ENCODE measurements at places on chromosomes 12 and 14.

- DNase-seq: no peak
These were observed 23.8 kb upstream of the PWP1 start for GRCh38 chr12:107661830-107662229.

DNA sequence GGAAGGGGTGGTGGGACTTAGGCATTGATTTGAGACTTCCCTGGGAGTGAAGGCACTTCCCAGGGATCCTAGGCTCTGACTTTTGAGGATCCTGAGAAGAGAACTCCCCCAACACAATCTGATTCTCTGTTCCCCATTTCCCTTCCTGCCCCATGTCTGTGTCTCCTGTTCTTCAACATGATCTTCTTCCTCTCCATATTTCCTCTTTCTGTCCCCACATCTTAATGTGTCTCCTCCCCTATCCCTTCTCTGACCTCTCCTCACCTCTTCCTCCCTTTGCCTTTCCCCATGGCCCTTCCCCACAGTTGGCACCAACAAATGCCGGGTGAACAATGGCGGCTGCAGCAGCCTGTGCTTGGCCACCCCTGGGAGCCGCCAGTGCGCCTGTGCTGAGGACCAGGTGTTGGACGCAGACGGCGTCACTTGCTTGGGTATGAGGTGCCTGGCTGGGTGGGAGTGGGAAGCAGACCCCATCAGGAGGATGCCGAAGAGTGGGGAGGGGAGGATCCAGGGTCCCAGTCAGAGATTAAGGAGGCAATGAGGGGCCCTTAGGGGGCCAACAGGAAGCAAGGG, 15.2 kb upstream of the LRP1-AS start:
- DNase-seq: no peak

GRCh38 chr12:108234158-108234557, 105.0 kb downstream of the CMKLR1 start:
- DNase-seq: no peak

DNA sequence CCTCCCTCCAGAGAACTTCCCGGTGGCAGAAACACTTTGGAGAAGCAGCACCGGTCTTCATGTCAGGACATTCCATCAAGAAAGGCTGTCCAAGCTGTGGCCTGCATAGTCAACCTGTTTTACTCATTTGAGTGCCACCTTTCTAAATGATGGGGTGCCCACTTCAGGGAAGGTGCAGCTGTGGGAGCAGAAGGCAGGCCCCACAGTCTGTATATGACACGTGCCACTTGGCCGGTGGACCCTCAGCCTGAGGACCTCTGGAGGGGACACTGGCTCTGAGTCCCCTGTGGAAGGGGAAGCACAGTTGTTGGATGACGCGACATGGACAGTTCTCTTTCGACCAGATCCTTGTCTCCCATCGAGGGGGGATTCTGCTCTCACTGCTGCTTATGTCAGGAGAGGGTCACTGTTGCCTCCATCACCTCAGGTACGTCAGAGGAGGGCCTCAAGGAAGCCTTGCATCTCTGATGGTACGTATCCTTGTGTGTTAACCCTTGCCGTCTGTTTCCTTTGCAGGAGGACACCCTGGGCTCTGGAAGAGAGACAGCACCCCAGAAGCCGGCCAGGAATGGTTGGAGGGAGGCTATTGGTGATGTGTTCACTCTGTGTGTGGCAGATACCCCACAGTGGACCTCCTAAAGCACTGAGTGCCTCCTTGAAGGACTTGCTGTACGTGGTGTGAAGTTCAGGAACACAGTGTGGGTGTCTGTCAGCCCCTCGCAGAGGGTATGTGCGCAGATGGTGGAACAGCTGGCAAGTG, 132.1 kb upstream of the RTL1 start:
- DNase-seq: no peak

GRCh38 chr12:52023976-52024688, 17.4 kb downstream of the TAMALIN start:
- DNase-seq: peak; percentile 62

- no peak for DNase-seq
These were observed 140.8 kb upstream of the NEDD1 start for GRCh38 chr12:96766232-96766631.

DNA sequence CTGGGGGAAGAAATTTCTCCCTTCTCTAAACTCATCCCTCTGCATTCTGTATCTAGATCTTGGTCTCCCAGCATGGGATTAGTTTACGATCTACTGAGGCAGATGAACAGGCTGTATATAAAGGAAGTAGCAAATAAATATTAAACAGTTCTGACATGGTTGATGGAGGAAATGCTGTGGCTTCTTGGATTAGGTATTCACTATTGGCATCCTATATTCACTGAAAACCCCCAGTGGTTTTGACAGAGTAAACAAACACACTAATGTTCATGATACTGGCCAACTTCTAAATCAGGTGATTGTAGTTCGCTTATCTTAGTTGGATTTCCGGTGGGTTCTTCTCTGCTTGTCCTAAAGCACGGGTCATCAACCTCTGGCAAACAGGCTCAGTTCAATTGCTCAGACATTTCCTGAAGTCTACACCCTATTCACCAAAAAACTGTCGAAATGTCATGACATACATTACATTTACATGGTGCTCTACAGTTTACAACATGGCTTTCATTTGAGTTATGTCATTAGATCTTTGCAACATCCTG, 433.9 kb downstream of the EGLN3 start:
- no peak for DNase-seq

GRCh38 chr12:104578453-104578852, 121.7 kb downstream of the CHST11 start:
- DNase-seq: no peak

DNA sequence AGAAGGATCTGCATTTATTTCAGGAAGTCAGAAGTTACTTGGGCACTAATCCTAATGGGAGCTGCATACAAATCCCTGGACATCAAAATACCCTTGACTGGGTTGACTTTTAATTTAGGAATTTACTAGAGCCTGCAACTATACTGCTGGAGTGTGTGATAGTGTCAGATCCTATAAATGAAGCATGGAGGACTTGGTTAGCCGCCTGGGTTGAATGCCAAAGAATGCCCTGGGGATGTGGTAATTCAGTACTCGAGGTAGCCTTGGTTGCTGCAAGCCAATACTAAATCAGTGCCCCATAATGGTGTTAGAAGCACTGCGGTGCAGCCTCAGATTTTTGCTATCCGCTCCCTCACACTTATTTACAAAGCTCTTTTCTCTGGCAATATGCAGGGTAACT, 184.9 kb downstream of the CAPZA3 start:
- no peak for DNase-seq

DNA sequence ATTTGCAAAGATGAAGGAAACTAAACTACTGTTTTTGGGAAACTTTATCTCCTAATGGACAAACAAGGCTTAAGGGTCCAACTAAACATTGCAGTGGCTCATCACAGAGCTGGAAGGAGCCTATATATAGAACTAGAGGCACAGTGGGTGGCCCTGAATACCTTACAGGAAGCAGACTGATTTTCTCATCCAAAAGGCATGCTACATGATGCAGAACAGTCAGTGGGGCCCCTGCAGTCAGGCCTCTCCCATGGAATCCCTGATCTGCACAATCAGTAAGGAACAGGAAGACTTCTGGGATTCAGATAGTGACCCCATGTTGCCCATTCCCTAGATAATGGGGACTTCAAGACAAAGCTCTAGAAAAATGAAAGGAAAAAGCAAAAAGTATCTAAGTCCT, 1.9 kb upstream of the LLPH start:
- DNase-seq: no peak

GRCh38 chr14:35708062-35708461, 101.0 kb downstream of the RALGAPA1 start:
- no peak for DNase-seq

DNA sequence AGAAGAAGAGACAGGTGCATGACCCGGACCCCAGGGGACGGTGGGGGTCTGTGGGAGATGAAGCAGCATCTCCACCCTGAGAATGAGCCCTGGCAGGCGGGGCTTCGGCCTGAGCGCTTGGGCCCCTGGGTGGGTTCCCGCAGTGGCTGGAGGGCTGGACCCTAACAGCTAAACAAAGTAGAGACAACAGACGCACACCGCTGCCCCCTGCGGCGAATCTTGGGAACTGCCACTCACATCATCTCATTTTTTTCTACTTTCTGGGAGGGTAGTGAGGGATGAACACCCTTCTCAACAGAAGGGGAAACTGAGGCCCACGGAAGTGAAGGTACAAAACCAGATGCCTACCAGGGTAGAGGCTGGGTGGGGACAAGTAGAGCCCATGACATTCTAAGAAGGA, 104.7 kb downstream of the RFLNA start:
- peak; percentile 60 for DNase-seq

DNA sequence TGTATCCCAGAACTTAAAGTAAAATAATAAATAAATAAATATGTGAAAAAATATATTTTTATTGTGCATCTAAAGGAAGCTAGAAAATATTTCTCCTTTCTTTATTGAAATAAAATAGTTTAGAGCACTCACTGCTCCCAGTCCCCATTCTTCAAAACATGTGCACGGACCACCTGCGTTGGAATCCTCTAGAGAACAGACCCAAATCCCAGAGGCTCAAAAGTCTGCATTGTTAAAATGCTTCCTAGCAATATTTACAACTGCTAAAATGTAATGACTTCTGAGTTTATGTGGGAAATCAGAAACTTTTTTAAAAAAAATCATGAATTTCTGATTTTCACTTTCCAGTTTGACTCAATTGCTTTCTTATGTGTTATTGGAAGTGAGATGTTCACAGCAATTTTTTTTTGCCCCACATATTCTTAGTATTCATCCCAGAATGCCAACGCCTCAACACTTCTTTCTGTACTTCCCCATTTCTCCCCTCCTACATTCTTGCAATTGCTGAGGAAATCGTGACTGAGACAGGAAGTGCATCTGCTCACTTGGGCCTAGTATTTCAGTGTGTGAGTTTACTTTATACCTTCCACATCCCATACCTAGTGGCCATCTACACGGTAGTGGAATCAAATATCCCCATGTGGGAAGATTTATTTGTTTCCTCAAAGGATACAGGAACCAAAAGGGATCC, 116.0 kb upstream of the FLRT2 start:
- peak; percentile 35 for DNase-seq

DNA sequence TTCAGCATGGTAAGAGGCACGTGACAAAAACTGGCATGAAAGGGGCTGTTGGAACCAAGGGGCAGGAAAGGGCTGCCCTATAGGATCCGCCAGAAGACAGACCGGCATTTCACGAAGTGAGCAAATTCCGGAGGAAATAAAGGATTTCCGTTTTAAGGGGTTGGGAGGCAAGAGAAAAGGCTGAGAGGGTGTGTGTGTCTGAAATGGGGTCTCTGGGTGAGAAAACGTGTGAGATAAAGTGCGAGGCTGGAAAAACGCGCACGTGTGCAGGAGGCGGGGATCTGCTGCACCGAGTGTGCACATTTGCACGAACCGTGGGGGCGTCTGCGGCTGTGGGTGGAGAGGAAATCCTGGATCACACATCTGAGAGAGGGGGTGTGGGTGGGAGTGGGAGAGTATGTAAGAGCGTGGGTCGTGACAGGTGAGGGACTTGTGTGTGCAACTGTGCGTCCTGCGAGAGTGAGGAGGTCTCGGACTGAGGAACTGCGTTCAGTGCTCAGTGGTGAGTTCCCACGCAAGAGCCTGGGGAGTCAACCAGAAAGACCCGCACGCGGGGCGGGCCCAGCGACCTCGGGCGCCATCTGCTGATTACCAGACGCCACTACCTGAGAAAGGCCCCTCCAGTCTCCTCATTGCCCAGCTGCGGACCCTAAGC, 37.0 kb upstream of the P2RX7 start:
- peak; percentile 83 for DNase-seq

DNA sequence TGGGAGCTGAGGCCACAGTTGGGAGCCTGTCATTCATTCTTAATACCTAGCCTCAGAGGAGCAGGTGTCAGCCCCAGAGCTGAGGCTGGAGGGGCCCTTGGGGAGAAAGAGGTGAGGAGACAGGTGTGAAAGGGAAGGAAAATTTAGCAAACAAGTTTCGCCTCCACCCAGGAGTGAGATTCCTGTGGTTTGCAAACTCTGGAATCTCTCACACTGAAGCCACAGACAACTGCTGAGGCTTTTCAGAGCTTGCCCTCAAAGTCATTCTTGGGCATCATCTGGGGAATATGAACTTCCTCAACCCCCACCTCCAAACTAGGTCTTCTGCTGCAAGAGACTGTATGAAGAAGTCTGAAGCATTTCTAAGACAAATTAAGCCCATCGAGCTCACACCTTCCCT, 589.5 kb upstream of the TBX3 start:
- DNase-seq: no peak

DNA sequence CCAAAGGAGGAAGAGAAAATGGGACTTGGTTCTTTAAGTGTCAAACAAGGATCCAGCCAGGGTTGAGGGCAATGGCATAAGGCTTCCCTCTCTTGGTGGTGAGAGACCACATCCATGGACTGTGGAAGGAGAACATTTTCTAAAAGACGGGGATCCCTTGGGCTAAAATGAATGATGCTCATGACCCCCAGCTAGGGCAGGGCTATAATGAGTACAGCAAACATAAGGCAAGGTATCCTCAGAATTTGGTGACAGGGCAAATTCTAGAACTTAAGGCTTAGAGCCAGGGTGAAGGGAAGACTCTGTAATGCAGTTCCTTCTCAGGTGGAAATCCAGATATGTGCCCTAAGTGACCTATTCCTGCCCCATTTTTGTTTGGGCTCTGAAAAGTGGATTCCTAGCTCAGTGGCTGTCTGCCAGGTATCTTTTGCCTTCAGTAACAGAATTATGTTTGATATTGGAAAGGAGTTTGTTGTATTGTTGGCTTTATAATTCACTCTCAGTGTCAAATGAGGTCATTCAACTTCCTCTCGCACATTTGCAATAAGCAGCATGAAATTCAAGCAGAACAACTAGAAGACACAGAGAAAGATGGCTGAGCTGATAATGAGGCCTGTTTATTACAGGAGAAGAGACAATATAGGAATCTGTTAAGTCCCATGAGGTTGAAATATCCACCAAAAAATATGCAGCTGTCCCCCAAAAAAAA, 76.8 kb downstream of the DAD1 start:
- DNase-seq: peak; percentile 30

All from hematopoietic multipotent progenitor cell treated with erythropoietin and hydrocortisone succinate and interleukin-3 and kit ligand, for 6 days (in vitro differentiated cells).